ENCODE measurements at places on chromosomes 7 and 10.
A peak's percentile ranks its signal among the peaks of the same experiment; 100 is the strongest.

DNA sequence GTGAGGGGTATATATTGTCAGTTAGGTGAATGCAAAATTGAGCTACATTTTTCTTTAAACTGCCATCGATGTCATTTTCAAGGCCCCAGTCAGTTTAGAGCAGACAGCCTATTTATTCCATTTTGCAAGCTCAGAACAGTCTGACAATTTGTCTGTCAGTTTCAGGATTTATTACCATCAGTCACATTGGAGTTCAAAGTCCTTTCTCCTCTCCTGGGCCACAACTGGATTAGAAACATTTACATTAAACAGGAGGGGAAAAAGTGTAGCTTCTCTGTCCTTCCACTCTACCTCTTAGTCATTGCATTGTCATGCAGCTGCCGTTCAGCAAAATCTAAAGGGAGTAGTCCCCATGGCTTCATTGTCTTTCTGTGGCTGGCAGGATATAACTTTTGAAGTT, 3.5 kb upstream of the GHITM start:
- DNase-seq = no peak

DNA sequence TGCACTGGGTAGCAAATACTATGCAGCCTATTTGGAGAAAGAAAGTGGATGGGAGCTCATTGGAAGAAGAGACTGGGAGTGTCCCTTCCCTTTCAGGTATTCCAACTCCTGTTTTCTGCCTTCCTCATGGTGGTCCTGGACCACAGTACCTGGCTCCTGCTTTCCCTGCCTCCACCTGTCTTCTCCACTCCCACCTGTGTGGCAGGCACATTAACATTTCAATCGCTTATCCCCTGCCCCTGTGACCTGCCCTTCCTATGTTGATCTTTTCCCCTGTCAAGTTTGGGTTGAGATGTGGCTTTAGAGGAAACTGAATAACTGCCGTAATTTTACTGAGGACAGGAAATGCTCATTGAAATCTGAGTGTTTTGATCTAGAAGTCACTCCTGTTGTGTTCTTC, 415.8 kb upstream of the PODXL start:
- no peak for DNase-seq

GRCh38 chr7:99141841-99142726, 1.8 kb downstream of the SMURF1 start:
- DNase-seq = peak; percentile 59

DNA sequence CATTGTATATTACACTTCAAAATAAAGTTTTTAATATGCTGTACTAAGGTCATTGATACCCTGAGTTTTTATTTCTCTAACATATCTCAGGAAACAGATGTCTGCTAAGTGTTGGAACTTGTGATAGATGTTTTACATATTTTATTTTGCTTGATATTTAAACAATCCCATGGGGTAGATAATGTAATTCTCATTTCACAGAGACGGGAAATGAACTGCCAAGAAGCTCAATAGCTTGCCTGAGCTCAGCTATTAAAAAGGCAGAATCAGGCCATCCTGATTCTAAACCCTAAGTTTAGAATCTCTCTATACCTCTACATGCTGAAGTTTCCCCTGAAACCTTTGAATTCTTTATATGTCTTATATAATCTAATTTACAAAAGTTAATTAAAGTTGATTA, 126.3 kb downstream of the LRRC18 start:
- no peak for DNase-seq

DNA sequence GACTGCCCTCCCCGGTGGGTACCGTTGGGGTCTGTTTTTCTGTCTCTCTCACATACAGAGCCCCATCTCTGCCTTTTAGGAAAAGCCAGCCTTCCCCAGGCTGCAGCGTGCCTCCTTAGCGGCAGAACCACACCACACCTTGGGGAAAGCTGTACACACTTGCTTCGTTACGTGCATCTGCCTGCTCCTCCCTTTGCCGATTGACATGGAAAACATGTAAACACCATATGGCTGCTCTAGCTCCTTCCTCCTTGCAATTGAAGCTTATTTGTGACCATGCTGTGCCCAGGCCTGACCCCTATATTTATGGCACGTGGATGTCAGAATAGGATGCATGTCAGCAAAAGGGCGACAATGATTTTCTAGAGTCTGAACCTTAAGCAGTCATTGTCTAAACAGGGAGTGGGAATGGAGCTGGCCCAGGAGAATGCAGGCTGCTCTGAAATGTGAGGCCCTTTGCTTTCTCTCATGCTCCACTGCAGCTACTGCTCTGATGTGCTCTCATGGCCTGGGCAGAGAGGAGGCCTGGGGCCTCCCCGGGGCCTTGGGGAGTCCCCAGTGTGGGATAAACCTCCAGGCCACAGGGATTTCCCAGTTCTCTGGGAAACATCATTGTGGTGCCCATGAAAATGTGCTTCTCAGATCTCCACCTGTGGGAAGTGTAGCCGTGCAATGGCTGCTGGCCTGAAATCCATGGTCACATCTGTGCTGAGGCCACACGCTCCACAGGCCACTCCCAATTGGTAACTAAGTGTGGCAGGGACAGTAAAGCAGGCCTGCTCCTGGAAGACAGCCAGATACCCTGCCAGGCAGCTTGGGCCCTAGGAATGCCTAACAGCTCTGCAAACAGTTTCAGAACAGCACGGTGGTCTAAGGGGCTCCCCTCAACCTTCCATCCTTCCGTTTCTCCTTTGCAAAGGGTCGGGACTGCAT, 18.6 kb downstream of the PDE6C start:
- no peak for DNase-seq

GRCh38 chr10:75449382-75450074, 18.1 kb downstream of the LRMDA start:
- no peak for DNase-seq

GRCh38 chr7:103996639-103997038, 7.2 kb upstream of the RELN start:
- no peak for DNase-seq

DNA sequence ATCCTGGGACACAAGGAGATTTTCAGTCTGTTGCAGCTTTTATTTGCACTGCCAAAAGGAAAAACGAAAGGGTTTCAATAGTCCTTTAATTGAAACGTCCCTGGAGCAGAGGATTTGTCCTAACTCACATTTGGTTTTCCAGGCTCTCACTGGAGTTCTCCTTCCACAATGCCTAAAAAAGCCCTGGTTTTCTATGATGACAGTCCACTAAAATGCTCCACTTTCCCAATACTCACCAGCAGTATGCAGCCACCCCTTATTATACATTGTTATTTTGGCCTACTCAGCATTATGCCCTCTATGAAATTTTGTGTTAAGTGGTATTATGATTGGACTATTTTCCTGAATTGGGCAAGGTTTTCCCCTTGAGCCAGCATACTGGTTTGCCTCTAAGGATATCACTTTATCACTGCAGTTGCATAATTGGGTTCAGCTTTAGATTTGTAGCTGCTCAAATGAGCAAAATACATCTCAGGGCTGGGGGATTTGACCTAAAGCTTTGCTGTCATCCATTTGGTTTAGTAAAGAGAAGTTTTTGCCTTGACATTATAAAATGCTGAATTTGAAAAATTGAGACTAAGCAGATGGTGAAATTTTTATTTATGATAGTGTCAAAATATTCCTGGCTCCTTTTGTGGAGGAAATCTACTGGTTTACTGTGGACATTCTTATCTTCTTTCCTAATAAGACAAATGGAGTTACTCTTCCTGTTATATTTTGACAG, 239.2 kb downstream of the RNLS start:
- no peak for DNase-seq

GRCh38 chr7:17506596-17506995, 208.1 kb downstream of the AHR start:
- DNase-seq = no peak

- DNase-seq = no peak
Measured at GRCh38 chr7:44846816-44847508, 925 bp downstream of the H2AZ2 start.

DNA sequence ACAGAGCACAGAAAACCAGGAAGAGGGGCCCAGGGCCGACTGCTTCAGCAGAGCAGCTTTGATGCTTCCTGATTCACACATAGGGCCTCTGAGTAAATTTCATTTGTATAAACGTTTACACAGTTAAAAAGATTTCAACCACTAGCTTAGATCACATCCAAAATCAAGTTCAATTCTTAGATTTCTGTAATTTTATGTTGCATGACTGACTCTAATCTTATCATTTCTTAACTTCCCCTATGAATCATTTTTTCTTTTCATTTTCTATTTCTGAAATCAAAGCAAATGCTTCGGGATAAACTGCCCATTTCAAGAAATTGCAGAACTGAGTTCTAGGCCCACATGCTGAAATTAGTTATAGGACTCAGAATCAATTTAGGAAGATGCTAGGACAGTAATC, 224.7 kb downstream of the INHBA start:
- DNase-seq = no peak

GRCh38 chr7:22633954-22634474, 93.0 kb upstream of the IL6 start:
- no peak for DNase-seq

DNA sequence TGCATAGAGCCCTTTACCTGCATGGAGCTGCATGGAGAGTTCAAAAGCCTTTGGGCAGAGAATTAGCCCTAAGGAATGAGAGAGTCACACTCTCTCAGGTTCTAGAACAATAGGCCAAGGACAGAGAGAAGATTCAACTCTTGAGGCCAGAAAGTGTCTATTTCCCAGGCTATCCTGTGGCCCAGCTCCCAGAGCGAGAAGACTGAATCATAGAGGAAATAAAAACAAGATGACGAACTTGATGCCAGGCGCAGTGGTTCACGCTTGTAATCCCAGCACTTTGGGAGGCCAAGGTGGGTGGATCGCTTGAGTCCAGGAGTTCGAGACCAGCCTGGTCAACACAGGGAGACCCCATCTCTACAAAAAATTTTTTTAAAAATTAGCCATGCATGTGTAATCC, 18.3 kb upstream of the PODXL start:
- DNase-seq = no peak

GRCh38 chr7:14275356-14275755, 285.9 kb upstream of the ETV1 start:
- DNase-seq = no peak

- DNase-seq = no peak
Measured at GRCh38 chr10:5560142-5560816, 35.5 kb downstream of the CALML3 start.

All from activated naive CD4-positive, alpha-beta T cell (primary cell).